ENCODE measurements at places on chromosomes 12 and 14.

DNA sequence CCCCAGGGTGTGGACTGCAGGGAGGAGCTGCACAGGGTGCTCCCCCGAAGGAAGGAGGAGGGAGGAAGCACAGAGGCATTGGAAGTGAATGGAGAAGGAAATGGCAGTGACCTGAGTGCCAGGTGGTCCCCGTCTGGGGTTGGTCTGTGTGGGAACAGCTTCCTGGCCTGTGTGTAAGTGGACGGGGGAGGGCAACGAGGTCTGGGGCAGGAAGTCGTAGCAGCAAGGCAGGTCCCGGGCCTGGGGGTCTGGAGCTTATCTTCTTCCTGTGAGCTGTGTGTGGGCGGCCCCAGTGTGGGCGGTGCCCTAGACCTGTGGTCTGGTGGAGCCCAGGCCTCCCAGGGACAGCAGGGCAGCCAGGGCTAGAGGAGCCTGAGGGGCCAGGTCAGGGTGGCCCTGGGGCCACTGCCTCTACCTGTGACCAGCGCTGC is 382.1 kb downstream of the TMEM121 start:
- DNase-seq: no peak

DNA sequence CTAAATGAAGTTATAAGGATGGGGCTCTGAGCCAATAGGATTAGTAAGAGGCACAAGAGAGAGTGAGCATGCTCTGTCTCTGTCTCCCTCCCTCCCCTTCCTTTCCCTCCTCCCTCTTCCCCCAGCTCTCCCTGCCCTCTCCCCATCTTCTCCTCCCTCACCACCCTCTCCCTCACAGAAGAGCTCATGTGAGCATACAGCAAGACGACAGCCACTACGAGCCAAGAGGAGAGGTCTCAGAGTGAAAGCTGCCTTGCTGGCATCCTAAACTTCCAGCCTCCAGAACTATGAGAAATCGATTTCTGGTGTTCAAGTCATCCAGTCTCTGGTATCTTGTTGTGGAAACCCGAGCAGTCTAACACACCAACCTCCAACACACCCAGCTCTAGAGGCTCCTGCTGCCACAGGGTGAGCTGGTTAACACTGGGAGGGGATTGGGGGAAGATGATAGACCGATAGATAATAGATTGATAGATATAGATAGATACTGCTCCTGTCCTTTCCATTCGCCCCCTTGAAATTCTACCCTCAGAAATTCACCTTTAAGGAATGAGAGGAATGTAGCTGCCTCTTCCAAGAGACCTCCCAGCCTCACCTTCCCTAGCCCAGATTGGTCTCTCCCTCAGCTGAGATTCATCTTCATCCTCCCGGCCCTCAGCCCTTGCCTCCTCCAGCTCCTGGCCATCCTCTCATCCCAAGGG is 25.8 kb upstream of the ACTN1 start:
- no peak for DNase-seq

DNA sequence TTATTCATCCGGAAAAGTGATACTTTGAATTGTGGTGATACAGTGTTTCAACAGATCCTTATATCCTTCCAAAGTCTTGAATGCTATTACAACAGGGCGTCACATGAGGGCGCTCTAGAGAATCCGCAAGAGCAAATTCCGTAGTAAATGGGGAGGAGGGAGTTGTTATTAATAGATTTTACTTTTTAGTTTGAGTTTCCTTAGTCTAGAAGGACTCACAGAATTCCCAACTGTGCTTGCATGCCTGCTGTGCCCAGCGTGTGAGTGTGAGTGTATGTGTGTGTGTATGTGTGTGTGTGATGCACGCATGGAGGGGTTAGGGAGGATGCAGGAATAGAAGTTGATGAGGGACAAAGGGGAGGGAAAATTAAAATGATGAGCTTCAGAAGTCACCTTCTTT is 375.3 kb downstream of the C12orf75 start:
- DNase-seq: no peak

- DNase-seq: no peak
Measured at GRCh38 chr14:102905116-102906108, 17.1 kb upstream of the AMN start.

- no peak for DNase-seq
Measured at GRCh38 chr12:2355604-2356003, 302.8 kb downstream of the CACNA1C start.
